ENCODE measurements at places on chromosomes 12 and 14.

- no peak for DNase-seq
These were observed 57.0 kb upstream of the FBRSL1 start for GRCh38 chr12:132432721-132433577.

- DNase-seq = no peak
These were observed 906 bp downstream of the LARP4 start for GRCh38 chr12:50401500-50402081.

GRCh38 chr14:70472253-70473159, 20.5 kb downstream of the ADAM21 start:
- no peak for DNase-seq

DNA sequence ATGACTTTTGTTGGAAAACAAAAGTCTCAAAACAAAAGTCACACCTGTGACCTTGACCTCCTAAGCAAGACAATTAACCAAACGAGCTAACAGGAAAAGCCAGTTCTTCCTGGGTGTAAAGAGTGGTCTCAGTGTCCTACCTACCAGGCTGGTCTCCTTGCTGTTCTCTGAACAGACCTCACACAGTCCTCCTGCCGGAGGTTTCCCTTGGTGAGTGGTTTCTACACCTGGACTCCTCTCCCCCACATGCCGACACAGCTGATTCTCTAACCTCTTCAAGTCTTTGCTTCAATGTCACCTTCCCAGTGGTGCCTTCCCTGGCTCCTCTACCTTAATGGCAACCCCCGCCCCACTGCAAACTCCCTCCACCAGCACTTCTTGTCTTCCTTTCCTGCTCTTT, 238.6 kb downstream of the ZFP36L1 start:
- no peak for DNase-seq

DNA sequence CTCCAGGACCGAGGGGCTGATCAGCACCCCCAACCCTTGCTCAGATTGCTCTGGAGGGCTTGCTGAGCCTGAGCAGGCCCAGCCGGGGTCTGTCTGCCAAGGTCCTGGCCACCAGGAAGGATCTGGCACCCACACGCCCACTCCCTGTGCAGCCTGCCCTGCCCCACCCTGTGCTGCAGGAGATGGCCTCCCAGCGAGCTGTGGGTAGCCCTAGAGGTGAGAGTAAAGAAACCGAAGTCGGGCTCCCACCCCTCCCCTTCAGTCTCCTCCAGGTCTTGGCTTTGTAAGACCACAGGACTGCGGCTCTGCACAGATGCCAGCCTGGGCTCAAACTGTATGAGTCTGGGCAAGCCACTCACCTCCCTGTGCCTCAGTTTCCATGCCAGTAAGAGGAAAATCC, 307.8 kb downstream of the BCL11B start:
- no peak for DNase-seq

GRCh38 chr14:104665657-104666522, 23.5 kb upstream of the INF2 start:
- DNase-seq = no peak

- DNase-seq = no peak
These were observed 21.0 kb downstream of the NDUFA12 start for GRCh38 chr12:94982456-94982855.

DNA sequence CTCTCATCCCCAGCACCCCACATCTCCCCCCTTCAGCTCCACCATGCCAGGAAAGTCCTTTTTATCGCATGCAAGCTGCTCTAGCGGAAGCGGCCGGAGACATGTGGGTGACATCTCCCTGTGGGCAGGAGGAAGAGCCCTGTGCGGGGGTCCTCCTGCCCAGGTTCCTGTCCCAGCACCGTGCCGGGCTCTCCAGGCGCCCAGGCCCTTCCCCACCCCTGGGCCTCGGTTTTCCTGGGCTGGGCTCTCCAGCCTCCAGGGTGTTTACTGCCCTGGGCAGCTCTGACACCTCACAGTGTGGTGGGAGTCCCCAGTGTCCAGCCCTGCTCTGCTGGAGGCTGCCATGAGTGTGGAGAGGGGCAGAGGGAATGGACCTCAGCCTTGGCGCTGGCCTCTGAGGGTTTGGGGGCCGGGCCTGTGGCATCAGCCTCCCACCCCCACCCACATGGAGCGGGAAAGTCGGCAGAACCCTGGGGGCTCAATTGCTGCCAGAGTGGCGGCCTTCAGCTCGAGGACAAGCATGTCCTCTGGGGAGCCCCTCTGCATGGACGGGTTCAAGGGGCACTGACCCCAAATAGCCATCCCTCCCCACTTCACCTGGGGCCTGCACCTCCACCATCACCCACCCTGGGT, 16.9 kb downstream of the ASPG start:
- no peak for DNase-seq

- DNase-seq = no peak
These were observed 26.9 kb downstream of the FIGNL2 start for GRCh38 chr12:51821440-51822260.

- no peak for DNase-seq
These were observed 8.7 kb downstream of the SAV1 start for GRCh38 chr14:50659327-50659974.

GRCh38 chr14:94331462-94331861, 8.3 kb upstream of the SERPINA6 start:
- no peak for DNase-seq

- no peak for DNase-seq
These were observed 70.2 kb upstream of the TBX5 start for GRCh38 chr12:114476159-114476558.

DNA sequence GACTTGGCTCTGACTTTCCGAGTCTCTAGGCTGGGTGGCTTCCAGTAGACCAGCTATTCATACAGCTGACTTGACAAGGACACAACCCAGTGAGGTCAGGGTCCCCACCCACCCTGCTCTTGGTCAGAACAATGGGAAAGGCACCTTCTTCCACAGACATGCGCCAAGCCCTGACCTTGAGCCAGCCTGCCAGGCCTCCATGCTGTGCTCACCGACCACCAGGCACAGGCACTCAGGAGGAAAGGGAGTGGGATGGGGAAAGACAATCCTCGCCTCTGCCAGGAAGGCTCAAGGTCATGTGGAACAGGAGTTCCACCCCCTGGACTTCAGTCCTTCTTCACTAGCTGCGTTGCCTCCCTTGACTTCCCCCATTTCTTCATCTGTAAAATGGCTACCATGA, 31.4 kb downstream of the GALNT16 start:
- DNase-seq = no peak

DNA sequence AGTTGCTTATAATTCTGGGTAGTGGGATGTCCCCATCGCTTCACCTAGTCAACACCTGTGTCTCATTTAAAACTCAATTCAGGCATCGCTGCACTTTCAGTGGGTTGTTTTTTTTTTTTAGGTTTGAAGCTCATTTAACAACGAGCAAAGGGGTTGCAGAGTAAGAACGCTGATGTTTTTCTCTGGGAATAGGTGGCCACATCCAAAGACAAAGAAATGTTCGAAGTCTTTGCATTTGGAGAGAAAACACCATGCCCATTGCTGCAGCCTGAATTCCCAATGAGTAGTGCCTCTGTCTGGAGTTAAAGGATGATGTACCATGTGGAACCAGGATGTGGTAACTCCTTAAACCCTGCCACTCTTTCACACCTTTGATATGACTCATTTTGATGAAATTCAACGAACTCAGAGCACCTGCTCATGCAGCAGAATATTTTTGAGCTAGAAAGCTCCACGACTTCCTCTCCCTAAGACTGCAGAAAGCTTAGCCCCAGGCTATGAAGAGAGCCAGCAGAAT, 35.1 kb upstream of the BATF start:
- no peak for DNase-seq

GRCh38 chr14:32727832-32728231, 210.8 kb upstream of the NPAS3 start:
- no peak for DNase-seq

- DNase-seq = no peak
These were observed 475.8 kb upstream of the TMEM132C start for GRCh38 chr12:127791217-127791616.

All from iPS DF 19.7 (cell line).